ENCODE measurements at places on chromosomes 2 and 18. TPM values are rescaled to one million over a fixed set of nuclear protein-coding genes. Genes with fewer than 3 reads are reported as not detected.

HAAO gene
- 96.9 TPM for total RNA-seq

METTL21A gene
- 10.9 TPM for total RNA-seq

DNA sequence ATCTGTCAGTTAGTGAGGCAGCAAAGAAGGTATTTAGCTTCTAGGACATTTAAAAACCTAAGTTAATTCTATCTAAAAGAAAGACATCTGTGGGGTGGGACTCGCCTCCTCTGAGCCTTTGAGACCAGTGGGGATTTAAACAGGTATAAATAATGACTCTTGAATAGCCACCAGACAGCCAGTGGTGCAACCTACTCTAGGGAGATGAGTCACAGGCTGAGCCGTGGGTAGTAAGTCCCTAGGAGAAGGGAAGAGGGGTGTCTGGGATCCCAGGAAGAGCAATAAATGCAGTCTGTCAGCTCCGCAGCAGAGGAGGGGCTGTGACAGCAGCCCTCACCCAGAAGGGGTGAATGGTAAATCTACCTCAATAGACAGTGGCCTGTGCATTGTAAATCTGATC is 43.1 kb upstream of the GALNT3 start:
- DNase-seq, result no peak

ARHGAP15 gene
- 8.4 TPM for total RNA-seq

- DNase-seq, result no peak
Observed at GRCh38 chr2:127897531-127898211, 11.9 kb upstream of the AMMECR1L start.

MAPK4 gene
- total RNA-seq, result 2.0 TPM

GRCh38 chr2:185006481-185006880 is 408.2 kb downstream of the ZNF804A start:
- DNase-seq, result no peak

Data from Peyer's patch (tissue), 4 donors.